Effector CD4-positive, alpha-beta T cell (primary cell): ENCODE measurements at places on chromosomes 3 and 15.

DNA sequence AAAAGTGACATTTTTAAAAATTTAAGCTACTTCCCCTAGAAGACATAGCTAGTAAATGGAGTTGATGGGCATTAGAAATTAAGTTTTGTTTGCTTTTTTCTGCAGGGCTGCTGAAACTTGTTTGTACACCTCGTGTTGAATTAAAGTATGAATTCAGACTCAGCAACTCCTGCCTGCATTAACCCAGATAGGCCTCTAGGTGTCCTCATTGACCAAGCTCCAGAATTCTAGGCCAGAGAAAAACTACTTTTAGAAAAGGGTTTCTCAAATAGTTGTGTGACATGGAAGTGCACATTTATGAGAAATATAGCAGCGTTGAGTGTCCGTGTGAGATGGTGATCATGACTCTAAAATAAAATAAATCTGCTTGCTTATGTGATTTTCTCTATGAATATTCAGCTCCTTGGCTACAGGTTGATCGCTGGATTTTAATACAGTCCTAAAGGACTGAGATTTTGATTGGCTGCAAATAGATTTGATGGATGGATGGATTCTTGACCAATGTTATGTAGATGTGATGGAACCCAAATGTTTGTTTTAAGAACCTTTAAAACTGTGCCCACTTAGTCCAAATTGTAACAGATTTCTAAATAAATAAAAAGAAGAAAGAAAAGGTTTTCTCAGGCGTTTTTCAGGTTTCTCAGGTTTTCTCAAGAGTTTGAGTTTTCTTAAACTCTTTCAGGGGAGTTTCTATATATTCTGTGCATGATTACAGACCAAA, 39.4 kb upstream of the LMOD3 start:
- no peak for DNase-seq

DNA sequence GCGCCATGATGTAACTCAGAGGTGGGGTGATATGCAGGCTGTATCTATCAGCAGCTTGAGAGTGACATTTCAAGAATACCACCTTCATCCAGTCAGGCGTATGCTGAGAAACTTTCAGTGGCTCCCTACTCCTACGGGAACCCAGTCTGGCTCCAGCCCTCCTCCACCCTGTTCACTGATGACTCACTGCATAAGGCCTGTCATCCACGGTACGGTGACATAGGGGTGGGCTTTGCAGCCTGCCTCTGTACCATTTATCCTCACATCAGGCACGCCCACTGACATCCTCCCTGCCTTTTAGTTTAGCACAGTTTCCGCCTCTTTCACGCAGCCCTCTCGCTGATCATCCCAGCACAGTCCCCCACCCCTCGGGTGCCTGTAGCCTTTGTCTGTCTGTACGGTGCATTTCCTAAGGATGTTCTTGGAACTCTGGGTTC, 11.7 kb downstream of the PXYLP1 start:
- DNase-seq: peak; percentile 35

- no peak for DNase-seq
Observed at GRCh38 chr3:184126006-184126405, 9.2 kb upstream of the EIF2B5 start.

DNA sequence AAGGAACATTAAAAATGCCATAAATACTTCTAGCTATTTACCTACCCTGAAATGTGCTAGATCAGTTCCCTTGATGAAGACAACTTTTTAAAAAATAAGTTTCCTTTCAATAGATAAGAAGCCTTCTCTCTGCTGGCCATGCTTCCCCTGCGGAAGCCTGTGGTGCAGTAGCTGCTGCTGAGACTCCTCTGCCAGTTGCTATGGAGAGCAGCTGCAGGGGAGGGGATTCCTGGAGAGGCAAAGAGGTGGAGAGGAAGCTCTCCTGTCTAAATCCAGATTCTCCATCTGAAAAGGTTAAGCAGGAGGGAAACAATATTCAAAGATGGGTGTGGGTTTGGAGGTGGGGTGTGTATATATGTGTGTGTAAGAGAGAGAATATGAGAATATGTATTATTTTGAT, 69.8 kb upstream of the BFSP2 start:
- no peak for DNase-seq

DNA sequence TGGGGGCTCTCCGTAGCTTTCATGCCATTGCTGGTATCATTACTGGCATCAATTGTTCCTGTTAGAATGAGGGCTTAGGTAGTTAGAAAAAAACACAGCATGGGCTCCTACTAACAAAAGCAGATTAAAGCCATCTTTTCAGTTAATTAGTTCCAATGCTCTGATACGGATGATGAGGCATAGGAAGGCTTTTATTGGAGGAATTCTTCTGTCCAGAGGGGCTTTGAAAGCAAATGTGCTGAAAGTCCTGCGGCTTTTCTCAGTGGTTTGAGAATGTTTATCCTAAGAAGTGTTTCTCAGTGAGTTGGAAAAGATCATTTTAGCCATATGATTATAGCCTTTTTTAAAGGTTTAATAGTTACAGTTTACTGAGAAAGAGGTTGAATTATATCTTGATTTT, 198.5 kb downstream of the THSD4 start:
- no peak for DNase-seq

DNA sequence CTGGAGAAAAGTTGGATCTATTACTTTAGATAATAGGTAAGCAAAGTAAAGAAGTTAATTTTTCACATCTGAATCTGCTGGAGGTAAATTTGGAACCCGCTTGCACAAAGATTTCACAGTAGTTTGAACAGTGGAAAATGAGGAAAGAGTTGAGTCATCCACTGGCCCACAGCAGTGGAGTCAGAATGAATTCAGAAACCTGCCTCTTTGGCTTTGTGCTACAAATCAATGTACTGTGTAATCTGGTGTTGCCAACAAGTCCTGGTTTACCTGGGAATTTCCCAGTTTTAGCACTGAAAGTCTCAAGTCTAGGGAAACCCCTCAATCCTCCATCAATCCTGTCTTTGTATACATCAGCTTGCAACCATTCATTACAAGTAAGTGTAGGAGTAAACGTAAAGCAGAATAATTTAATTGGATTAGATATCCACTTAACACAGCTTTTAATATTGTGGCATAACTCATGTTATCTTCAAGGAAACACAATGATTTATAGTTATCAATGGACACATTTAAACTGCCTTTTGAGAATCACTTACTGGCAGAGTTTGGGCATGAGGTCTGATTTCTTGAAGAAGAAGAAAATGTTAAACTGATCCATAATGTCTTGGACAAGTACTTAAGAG, 100.6 kb downstream of the DCLK3 start:
- no peak for DNase-seq

DNA sequence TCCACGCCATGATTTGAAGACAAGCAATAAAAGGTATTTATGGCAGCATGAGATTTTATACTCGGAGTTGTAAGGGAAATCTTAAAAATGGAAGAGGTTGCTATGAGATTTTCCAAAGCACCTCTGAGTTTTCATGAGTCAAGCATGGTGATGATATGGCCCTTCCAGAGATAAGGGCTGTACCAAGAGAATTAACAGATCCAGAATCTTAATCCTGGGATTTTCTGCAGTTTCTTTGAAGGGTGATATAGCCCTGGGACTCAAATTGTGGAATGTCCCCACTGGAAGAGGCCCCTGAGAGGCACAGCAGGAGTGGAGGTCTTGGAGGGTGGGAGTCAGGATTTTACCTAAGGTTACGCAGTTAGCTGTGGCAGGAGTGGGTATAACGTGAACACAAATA, 243.3 kb downstream of the ZNF621 start:
- DNase-seq: no peak

- DNase-seq: no peak
Observed at GRCh38 chr15:40751745-40752144, 3.3 kb downstream of the RMDN3 start.

GRCh38 chr15:36903922-36904556, 196.3 kb downstream of the MEIS2 start:
- DNase-seq: no peak

DNA sequence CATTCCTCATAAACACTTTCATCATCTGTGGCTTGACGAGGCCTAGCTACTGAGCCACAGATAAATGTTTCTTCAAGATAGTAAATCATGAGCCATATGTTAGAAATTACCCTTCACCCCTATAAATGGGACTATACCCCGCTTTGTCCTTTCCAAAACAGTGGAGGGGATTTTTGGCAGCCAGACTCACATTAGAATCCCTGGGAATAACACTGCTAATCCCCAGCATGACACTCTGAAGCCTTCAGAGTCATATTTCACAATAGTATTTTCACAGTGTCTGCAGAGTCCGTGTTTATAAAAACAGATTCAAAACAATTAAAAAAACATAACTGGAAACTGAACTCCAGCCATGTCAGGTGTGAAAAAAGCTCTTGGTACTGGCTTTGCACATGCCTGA, 271.6 kb downstream of the ERC2 start:
- DNase-seq: no peak

DNA sequence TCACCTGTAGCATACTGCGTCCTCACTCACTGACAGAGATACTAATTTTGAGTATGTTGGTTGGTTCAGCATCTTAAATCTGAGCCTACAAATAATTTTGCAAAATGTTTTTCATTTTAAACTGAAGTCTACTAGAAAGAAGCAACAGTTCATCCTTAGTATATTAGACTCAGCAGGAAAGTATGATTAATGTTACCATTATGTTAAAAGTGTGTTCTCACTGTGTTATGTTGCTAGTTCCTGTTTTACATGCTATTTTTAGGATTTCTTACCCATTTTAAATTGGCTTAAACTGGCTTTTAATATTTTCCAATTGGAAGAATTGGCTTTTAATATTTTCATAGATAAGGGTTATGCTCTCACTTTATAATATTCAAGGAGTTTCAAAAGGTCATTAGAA, 25.7 kb downstream of the ACKR4 start:
- no peak for DNase-seq

- DNase-seq: no peak
Observed at GRCh38 chr15:59999612-60000112, 4.4 kb upstream of the FOXB1 start.

DNA sequence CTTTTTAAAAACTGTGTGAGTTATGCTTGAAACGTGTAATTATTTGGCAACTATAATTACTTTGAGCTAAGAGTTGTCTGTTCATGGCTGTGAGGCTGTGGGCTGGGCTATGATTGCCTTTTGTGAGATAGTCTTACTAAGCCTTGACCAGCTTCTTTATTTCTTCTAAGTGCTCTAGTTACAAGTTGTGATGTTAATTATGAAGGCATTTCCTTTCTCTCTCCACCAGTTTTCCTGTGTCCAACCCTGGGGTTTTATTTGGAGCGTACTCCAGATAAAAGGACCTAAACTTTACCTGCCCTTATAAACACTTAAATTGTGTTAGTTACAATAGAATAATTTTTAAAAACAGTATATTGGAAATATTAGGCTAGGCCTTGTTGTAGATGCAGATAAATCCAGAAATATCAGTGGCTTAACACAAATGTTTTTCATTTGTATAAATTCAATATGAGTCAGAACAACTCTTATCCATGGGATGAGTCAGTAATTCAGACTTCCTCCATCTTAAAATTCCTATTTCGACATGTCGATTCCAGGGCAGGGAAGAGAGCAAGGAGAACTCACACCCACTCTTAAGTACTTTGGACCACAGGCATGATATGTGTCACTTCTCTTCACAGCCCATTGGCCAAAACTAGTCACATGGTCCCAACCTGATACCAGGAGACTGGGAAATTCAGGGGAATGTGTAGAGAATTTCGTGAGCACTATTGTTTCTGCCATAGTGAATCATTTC, 17.0 kb downstream of the TMEM62 start:
- no peak for DNase-seq

GRCh38 chr3:141093971-141094684, 43.0 kb downstream of the SPSB4 start:
- no peak for DNase-seq

DNA sequence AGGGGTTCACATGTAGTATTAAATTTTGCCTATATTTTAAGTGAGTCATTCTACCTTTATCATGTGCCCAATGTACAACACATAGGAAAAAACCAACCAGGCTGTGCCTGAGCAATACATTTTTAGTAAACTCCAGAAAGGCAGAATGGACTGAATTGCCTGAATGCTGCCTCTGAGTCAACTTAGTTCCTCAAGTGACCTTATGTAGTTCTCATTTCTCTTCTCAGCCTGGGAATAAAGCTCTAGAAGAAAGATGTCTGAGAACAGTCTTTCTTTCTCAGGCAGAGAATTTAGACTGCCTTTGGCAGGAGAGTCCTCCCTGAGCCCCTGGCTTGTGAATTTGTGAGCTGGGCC, 13.0 kb downstream of the ST3GAL6 start:
- no peak for DNase-seq

DNA sequence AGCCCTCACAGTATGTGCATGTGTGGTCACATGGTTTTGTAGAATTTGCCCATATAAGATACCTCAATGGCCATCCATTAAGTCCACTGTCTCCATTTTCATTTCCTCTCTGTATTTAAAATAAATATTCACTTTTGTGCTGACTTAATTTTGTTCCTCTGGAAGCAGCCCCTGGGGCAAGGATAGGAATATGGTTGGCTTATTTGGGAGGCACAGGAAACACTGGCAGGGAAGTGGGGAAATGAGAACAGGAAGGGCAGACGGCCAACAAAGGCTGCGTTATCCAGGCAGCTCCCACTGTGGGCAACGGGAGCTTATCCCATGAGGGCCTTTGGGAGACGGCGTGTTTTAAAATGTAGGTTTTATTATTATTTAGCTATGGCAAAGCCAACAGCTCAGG, 148.6 kb downstream of the SHQ1 start:
- DNase-seq: no peak

- no peak for DNase-seq
Observed at GRCh38 chr15:80502782-80503181, 98.6 kb downstream of the ARNT2 start.

- no peak for DNase-seq
Observed at GRCh38 chr3:178112134-178112533, 424.1 kb upstream of the KCNMB2 start.

DNA sequence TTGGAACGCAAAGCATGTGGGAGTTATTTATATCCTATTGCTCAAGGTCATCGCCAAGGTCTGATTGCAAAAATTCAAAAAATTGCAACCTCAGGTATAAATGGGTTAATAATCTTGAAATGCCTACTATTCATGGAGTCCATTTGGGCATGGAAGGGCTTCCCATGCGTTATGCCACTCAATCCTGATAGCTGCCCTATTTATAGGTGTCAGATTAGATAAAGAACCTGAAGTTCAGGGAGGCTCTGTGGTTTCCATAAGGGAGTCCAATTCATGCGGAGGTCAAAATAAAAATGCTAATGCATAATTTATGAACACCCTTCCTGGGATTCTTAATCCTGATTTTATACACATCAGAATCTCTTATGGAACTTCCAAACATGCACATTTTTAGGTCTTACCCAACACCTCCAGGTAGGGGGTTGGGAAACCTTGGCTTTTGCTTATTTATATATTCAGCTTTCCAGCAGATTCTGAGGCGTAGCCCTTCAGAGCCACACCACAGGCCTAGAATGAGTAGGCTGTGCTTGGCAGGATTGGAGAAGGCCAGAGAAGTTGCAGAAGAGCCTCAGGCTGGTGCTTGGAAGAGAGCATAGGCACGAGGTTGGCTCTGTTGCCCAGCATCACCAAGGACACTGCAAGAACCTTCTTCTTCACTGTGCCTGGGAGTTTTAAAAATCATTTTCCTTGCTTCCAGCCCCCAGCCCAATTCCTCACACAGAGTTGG, 324.4 kb upstream of the CFAP20DC start:
- no peak for DNase-seq

- DNase-seq: no peak
Observed at GRCh38 chr3:72680766-72681165, 167.5 kb downstream of the SHQ1 start.

- DNase-seq: no peak
Observed at GRCh38 chr15:39587731-39588530, 7.1 kb downstream of the THBS1 start.

GRCh38 chr3:161221806-161222600, 892 bp downstream of the NMD3 start:
- no peak for DNase-seq

GRCh38 chr3:41688595-41689380, 273.1 kb downstream of the ULK4 start:
- no peak for DNase-seq

GRCh38 chr3:194046995-194047645, 88.8 kb upstream of the HES1 start:
- DNase-seq: no peak
